ENCODE measurements at places on chromosomes 7 and 10.

DNA sequence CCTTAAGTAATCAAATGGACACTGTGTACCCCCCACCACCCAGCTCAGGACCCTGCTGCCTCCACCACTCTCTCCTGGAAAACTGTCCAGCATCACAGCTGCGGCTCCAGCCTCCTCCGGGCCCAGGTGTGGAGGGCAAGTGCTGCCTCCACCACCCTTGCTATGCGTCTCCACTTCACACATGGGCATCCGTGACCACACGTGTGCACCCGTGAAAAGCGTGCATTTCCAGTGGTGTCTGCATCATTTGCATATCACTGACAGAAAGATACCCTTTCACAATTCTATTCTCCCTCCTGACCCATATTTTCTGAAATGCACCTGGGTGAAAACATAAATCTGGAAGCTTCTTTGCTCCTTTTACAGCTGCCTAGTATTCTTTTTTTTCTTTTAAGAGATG lies 89.7 kb upstream of the PDGFA start:
- no peak for DNase-seq

GRCh38 chr7:7848246-7848645 lies 120.3 kb upstream of the GLCCI1 start:
- DNase-seq = no peak

- peak; percentile 35 for DNase-seq
Observed at GRCh38 chr10:31381766-31382316, 62.8 kb downstream of the ZEB1 start.

GRCh38 chr7:15684871-15685270 lies 1.6 kb downstream of the MEOX2 start:
- no peak for DNase-seq

GRCh38 chr7:16271355-16271915 lies 149.9 kb downstream of the CRPPA start:
- DNase-seq = no peak

DNA sequence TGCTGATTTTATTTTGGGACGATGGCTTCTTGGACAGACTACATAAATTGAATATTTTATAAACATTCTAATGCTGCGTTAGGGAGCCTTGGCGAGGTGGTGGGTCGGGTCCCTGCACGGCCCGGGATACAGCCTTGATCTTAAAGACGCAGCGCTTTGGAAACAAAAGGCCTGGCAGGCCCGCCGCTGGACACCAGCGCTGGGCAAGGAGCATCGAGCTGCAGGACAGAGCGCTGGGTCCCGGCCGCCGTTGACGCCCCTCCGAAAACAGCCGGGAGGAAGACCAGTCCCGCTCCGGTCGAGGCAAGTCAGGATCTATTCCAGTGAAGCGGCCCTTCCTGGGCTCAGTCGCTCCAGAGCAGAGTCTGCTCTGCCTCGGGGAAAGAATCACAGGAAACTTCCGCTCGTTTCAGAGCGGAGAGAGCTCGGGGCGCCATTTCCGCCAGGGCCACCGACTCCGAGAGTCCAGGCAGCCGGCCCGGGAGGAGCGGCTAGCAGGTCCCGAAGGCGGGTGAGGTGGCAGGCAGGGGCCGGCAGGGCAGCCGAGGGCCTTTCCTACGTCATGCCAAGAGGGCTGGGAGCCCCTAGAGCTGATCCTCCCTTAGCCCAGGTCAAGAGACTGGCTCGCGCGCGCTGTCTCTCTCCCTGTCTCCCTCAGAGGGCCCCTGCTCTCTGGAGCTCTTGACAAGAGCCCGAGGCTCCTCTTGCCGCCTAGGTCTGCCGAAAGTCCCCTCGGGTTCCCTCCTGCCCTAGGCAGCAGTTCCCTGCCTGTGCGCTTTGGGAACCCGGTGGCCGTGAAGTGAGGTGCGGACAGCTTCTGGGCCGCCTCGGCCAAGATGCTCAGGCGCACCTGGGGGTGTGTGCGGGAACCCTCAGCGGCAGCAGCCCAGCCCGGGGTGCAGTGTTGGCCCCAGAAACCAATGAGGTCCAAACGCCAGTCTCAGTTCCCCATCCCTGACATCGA lies 1.4 kb upstream of the DRGX start:
- DNase-seq = no peak

GRCh38 chr10:111265341-111265740 lies 188.5 kb downstream of the ADRA2A start:
- no peak for DNase-seq

GRCh38 chr10:71323407-71323806 lies 4.3 kb downstream of the SLC29A3 start:
- DNase-seq = peak; percentile 49

DNA sequence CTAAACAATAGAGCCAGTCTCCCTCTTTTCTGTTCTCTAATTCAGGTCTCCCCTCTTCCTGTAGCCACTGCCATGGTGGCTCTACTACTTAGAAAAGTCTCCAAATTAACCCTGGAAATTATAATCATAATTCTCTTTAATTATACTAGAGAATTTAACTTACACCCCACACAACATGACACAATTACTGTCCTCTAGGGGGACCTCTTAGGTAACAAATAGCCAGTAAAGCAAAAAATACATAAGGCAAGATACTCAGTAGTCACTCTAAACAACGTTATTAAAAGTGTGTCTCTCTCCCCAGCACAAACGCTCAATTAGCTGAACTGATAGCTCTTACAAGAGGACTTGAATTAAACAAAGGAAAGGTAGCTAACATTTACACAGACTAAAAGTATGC lies 44.3 kb upstream of the ZNF107 start:
- DNase-seq = no peak

- DNase-seq = no peak
Observed at GRCh38 chr10:124621637-124622036, 122.5 kb downstream of the FAM53B start.

DNA sequence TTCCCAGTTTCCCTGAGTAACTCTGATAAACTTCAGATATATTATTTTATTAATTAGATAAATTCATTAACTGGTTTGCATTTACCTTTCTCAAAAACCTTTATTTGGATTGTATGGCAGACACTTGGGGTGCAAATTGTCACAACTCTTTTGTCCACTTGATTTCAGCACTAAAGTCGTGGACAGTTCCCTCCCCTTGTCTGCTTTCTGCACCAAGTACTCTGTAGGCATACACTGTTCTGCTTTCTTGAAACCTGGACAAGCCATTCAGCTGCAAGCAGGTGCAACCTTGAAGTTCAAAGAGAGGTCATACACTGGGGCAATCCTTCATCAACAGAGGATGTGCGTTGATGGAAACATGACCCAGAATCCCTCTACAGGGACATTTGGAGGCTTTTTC lies 162.9 kb downstream of the ARL5B start:
- DNase-seq = peak; percentile 50

GRCh38 chr7:124275411-124275810 lies 242.5 kb upstream of the TMEM229A start:
- DNase-seq = peak; percentile 14

DNA sequence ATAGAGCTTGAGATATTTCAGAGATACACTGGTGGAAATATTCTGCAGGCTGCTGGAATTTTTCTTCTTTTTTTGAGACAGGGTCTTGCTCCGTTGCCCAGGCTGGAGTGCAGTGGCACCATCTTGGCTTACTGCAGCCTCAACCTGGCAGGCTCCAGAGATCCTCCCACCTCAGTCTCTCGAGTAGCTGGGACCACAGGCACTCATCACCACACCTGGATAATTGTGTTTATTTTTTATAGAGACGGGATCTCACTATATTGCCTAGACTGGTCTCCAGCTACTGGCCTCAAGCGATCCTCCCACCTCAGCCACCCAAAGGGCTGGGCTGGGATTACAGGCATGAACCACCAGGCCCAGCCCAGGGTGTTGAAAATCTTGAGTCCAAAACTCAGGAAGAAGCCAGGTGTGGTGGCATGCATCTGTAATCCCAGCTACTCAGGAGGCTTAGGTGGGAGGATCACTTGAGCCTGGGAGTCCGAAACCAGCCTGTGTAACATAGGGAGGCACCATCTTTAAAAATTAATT lies 55.7 kb upstream of the FOXK1 start:
- DNase-seq = no peak

DNA sequence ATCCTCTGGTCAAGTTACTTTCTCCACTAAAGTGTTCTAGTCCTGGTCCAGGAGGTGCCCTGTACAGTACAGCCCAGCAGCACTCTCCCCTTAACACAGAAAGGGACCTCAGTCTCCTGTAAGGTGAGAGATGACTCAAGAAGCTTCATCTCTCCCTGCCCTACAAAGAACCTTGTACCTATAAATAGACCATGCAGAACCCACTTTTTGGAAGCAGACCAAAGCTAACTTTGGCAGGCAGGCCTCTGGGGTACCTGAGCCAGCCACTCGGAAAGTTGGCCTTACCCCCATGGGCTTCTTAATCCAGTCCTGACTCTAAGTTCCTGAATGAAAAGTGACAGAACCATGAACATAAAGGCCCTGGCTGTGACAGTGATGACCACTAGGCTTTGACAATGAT lies 454.8 kb downstream of the KCNMA1 start:
- DNase-seq = no peak

DNA sequence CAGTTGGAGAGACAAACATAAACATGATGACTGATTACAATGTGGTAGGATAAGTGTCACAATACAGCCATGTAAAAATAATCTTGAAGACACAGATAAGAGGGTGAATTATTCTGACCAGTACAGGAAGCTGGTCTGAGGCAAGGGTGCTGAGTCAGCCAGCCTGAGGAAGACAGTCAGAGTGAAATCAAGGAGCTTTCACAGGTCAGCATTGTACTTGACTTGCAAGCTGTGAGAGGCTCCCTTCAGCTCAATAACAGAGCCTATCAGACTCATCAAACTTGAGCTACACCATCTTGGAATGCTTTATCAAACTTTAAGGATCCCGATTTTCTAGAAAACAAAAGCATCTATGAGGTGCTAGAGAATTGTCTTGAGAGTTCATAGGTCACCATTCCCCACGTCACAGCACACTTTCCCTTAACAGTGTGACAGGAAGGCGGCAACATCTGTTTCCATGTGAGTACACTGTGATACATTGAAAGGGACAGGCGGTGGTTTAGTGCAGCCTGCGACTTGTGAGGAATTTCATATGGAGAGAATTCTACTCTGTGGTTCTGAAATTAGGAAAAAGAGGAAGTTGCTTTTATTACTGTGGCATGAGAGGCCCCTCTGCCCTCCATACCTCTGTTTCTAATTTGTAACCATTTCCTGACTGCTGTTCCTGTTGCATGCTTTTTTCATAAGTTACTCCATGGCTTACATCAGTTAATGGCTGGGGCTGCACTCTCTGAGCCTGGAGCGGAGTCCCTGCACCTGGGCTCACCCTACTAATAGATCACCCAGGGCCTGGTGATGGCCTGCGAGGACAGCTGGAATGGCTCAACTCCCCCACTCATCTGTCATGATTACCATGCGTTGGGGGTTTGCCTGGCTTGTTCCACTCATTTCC lies 417.1 kb downstream of the SUGCT start:
- peak; percentile 96 for DNase-seq

GRCh38 chr7:23266918-23267317 lies 20.3 kb downstream of the GPNMB start:
- DNase-seq = no peak

DNA sequence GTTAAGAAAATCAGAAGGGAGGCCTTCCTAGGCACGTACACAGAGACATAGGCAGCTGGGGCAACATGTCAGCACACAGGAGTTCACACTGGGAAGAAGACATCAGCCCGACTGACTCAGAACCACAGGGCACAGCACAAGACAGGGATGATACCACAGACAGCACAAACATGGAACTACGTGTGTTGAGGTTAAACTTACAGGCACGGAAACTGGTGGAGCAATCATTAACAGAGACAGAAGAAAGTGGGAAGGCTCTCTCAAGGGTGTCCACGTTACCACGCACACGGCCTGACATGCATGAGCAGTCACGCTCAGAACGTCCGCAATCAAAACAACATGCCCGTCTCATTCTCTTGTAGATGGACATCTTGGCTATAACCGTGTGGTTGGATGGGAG lies 636.4 kb downstream of the KCNMA1 start:
- no peak for DNase-seq

- DNase-seq = no peak
Observed at GRCh38 chr7:42448901-42449300, 211.9 kb upstream of the GLI3 start.

DNA sequence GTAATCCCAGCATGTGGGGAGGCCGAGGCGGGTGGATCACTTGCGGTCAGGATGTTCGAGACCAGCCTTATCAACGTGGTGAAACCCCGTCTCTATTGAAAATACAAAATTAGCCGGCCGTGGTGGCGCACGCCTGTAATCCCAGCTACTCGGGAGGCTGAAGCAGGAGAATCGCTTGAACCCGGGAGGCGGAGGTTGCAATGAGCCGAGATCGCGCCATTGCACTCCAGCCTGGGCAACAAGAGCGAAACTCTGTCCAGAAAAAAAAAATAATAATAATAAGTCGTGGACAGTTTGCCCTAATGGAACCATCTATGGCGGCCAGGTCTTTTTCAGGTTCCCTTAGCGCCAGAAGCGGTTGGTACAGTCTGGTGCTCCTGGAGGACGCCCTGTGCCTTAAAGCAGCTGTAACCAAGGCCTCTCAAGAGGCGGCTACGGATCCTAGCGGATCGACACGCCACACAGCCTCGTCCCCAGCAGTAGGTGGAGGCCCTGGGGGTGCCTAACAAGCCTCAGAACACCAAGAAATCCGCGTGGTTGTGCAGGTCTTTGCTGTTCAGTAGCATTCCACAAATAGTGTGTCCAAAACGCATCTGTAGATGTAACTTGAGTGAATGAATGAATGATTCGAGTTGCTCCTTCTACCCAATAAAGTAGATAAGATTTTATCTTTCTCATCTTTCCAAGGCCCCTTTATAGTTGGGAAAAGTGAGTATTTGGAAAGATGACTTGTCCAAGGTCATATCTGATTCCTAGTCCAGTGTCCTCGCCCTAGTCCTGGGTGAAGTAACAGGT lies 982 bp downstream of the PGAM1 start:
- no peak for DNase-seq

DNA sequence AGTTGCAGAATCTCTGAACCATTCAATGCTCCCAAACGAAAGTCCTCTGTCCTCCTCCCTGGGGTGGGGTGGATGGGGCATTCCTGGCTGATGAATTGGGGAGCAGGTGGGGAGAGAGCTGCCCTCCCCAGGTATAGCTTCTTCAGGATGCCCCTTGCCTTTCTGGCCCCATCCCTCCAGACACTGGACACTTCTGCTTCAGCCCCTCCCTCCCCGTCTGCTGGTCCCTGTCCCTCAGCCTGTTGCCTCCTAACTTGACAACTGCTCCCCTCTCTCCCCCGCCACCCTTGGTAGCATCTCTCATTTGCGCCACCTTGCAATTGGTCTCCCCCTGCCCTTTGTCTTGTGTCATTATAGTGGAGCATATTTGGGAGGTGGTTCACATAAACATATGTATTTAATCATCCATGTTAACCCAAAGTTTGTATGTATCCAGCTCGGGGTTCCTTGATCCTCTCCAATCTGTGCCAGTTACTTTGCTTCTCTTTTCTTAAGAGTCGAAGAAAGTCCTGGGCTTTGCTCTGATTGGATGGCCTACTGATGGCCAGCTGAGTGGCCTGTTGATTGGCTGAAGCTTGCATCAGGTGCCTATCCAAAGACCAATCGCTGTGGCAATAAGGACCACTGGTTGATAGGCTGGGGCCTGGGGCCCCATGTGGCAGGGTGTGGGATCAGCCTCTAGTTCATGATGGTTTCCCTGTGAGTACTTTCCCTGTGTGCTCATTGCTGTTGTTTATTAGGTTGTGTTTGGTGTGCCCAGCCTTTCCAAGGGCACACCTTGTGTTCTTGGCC lies 4.0 kb upstream of the GCK start:
- no peak for DNase-seq

GRCh38 chr10:97406064-97406463 lies 4.9 kb upstream of the RRP12 start:
- no peak for DNase-seq

Measured in amniotic epithelial cell (primary cell).